ENCODE measurements at places on chromosomes 12 and 14. TPM values are rescaled to one million over a fixed set of nuclear protein-coding genes. Genes with fewer than 3 reads are reported as not detected.

ACRBP gene
- 0.99 TPM for total RNA-seq

GRCh38 chr12:48982397-48983080 lies 4.4 kb downstream of the WNT1 start:
- no peak for DNase-seq

SMIM41 gene
- not detected for total RNA-seq

DAAM1 gene
- 30.1 TPM for total RNA-seq

- no peak for DNase-seq
Measured at GRCh38 chr12:8675591-8676036, 13.0 kb upstream of the MFAP5 start.

DNA sequence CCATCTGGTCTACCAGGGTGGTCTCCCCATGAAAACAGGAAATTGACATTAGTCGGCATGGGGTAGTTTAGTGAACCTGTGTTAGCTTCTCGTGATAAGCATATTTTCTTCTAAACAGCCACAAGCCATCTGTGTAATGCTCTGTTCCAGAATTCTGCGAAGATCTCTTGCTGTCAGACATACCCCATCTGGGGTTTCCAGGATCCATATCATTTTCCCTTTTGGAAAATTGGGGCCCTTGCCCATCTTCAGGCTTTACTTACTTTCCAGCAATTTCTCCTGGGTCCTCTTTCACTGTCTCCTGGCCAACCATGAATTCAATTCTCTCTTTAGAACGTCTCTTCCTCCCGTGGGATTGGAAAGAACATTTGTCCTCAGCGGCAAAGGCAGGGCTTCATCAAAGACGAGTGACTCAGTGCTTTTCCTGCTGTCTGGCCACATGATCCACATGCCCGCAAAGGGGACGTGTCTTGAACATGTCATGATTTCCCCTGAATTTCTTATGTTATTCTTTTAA lies 21.4 kb upstream of the NCOR2 start:
- no peak for DNase-seq

PTPRB gene
- 0.25 TPM for total RNA-seq
